Islet precursor cell (in vitro differentiated cells): ENCODE measurements at places on chromosomes 3 and 15.

GRCh38 chr15:32029862-32030781, at the start of gene CHRNA7:
CHRNA7 (plus strand) TSS chr15:32030515; CDS start chr15:32030595, 80 bp downstream.
- DNase-seq, result peak; percentile 91

DNA sequence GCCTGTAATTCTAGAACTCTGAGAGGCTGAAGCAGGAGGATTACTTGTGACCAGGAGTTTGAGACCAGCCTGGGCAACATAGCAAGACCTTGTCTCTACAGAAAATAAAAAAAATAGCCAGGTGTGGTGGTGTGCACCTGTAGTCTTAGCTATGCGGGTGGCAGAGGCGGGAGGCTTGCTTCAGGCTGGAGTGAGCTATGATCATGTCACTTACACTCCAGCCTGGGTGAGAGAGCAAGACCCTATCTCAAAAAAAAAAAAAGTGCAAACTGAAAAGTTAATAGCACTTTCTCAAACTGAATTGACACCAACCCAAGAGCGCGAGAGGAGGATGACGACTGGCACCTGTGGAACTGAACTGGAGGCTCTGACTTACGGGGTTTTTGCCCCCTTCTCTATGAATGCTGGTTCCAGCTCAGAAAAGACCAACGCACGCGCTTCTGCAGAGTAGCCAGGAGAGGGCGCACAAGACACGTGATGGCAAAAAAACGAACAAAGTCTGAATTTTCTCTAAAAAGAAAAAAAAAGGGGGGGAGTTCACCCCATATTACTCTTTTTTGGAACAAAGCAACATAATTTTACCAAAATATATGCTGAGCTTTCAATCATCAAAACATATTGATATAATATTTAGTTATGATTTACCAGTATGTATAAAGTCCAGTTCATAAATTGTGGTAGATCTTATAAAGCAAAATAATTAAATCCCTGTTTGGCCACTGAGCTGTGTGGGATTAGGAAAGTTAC, 23.7 kb downstream of the CFAP92 start:
- DNase-seq, result no peak

DNA sequence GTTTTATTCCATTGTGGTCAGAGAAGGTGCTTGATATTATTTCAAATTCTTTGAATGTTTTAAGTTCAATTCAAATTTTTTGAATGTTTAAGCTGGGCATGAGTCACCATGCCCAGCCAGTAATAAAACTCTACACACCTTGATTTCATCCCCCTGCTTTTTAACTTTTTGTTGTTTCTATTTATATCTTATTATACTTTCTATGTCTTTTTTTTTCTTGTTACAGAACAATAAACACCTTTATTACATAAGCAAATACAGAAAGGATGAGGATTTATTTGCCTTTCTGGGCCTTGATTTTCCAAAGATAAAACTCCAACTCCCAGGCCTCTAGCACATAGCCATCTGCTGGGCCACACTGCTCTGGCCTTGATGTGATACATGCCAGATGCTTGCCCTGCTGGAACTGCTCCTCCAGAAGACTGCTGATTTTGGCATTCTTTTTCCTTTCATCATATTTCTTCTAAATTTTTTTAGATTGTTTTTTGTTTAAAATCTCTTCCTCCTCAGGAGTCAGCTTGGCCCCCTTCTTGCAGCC, 14.0 kb downstream of the DNAH12 start:
- DNase-seq, result no peak

DNA sequence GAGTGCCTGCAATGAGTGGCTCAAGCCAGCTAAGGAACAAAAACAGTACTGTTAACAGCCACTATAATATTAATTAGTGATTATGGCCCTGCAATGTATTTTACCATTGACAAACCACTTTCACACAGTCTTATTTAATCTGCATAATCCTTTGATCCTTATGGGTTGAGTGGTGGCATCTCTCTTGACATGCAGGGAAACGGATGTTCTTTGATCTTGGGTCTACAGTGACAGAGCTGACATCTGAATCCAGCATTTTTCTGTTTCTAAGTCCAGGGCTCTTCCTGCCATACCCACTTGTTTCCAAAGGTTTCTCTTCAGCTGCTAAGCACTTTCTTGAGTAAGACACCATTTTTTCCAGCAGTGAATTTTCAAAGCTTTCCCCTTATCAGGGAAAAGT, 277.7 kb upstream of the ROPN1 start:
- DNase-seq, result no peak

GRCh38 chr3:9994086-9994844, 7.6 kb upstream of the EMC3 start:
- DNase-seq, result no peak

DNA sequence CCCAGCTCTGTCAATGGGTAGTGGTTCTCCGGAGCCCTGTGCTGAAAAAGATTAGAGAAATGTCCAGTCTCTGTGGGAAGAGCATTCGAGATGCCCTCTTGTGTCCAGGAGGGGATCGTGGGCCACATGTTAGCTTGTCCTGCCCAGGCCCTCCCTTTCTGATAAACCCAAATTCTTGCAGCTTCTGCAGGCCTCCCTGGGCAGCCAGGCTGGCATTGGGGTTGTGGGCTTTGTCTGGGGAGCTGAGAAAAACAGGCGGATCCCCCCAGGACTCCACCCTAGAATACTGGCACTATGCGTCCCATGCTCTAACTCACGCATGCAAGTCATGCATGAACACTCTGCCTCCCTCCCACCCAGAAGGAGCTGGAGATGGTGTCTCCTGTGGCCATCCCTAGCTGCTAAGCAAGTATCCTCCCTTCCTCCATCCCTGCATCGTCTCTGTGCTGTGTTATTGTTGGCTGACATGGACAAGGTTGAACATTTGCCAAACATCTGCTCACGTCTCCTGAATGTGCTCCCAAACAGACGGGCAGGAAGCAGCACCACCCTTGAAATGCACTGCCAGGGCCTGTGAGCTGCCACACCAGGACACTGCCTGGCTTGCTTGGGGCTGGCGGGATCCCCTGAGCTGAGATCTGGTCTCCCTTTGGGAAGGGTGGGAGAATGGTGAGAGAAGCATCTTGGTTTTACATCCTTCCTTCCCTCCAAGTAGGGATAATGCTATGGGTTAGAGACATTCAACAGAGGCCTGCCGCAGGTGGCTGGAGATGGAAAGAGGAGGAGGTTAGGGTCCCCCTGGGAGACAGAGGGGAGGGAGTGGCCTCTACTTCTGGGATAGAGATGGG, 26.5 kb downstream of the CFAP161 start:
- no peak for DNase-seq

DNA sequence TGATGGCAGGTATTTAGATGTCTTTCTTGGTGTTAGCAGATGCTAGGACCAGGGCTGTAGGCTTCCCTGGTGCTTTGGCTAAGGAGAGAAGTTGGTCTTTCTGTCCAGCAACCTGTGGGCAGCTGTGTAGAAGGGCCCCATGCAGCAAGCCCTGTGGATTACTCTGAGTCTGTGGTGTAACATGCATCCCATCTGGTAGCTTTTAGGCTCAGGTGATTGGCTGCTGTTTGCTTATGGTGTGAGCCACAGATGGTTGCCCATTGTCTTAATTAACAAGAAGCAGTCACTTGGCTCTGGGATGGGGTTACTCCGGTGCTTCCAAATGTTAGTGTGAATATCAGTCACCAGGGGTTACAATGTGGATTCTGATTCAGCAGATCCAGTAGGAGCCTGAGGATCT, 368.6 kb upstream of the C2CD4B start:
- no peak for DNase-seq

- DNase-seq, result no peak
Measured at GRCh38 chr15:75577401-75578172, 1.5 kb downstream of the PTPN9 start.

GRCh38 chr3:104461431-104461830, 905.3 kb upstream of the ALCAM start:
- no peak for DNase-seq

GRCh38 chr3:35867791-35868190, 228.5 kb downstream of the ARPP21 start:
- DNase-seq, result no peak
